CD4-positive, CD25-positive, alpha-beta regulatory T cell (primary cell): ENCODE measurements at places on chromosomes 2 and 18.

GRCh38 chr2:16085073-16085472 lies 144.7 kb downstream of the MYCN start:
- no peak for DNase-seq

DNA sequence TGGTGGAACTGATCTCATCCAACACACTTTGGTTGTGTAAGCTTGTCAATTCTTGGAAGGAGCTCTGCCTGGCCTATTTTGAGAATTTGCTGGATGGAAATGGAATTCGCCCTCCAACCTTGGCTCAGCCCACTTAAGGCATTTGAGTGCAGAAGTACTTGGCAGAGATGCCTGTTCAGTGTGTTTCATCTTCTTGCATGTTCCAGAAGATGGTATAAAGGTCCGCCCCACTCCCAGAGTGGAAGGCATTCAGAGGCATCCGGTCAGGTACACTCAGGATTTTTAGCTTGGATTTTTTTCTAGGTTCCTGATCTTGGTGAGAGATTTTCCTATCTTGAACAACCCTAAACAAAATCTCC lies 61.3 kb upstream of the TXNDC2 start:
- no peak for DNase-seq

- no peak for DNase-seq
Observed at GRCh38 chr2:96665083-96665569, 22.6 kb downstream of the FER1L5 start.

- no peak for DNase-seq
Observed at GRCh38 chr2:121710470-121711170, 26.1 kb downstream of the NIFK start.

DNA sequence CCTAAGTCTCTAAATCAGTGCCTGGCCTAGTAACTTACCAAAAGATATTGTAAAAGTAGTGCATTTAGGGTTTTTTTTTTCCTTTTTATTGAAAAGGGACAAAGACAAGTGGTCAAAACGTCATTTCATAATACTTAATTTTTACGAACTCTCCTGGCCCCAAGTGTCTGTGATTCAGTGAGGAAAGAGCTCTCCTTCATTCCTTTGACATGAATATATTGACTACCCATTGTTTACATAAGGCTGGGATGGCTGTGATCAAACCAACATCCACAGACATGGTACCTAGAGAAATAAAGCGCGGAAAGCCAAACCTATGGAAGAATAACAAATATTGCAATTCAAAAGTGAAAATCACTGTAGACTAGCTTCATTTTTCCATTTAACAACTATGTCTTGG lies 198.4 kb downstream of the BABAM2 start:
- no peak for DNase-seq

GRCh38 chr18:13245481-13246000 lies 27.0 kb downstream of the LDLRAD4 start:
- no peak for DNase-seq

DNA sequence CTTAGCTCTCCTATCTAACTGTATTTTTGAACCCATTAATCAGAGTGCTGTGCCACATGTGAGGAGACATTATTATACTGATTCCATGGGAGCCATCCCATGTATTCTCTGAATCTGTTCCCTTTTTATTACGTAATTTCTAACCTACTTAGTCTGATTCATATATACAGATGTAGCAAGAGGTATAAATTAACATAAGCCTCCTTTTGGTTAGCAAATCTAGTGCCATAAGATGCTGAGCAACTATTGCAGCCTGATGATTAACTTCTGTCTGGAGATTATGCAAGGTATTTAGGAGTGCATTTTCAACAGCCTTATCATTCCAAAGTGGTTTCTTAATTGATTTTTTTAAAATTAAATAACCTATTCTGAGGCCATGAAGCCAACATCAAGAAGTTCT lies 114.1 kb upstream of the MSH2 start:
- no peak for DNase-seq

- no peak for DNase-seq
Observed at GRCh38 chr2:174870787-174871186, 106.5 kb upstream of the CHRNA1 start.

DNA sequence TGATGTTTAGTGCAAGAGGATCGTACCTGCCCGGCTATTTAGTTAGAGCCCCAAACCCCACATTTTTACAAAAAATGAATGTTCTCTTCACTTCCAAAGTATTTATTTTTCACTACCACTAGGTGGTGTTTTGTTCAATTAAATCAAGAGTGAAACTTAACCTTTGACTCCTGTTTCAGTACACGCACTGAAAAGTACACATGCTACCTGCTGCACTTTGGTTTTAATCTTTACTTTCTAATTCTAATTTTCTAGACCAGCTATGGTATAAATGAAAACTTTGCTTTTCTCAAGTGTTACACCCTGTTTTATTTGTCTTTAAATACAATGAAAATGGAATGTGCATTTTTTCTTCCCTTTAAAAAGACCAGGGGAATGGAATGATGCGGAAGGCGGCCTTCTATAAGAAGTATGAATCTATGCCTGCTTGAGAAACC lies 31.4 kb upstream of the CHN1 start:
- DNase-seq: peak; percentile 62

DNA sequence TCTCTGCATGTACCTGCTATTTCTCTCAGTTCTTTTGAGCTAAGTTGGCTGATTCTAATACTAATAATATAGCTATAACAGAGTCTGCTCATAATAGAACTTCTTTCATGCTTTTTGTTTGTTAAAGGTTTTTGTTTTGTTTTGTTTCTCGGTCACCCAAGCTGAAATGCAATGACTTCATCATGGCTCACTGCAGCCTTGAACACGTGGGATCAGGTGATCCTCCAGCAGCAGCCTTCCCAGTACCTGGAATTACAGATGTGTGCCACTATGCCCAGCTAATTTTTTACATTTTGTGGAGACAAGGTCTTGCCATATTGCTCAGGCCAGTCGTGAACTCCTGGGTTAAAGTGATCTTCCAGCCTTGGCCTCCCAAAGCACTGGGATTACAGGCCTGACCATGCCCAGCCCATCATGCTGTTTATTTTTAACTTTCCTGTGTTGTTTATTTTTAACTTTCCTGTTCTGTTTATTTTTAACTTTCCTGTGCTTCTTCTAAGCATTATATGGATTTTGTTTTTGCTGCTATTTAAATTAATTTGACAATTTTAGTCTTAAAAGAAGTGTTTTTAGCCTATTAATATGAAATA lies 763.8 kb upstream of the CDH7 start:
- DNase-seq: no peak

DNA sequence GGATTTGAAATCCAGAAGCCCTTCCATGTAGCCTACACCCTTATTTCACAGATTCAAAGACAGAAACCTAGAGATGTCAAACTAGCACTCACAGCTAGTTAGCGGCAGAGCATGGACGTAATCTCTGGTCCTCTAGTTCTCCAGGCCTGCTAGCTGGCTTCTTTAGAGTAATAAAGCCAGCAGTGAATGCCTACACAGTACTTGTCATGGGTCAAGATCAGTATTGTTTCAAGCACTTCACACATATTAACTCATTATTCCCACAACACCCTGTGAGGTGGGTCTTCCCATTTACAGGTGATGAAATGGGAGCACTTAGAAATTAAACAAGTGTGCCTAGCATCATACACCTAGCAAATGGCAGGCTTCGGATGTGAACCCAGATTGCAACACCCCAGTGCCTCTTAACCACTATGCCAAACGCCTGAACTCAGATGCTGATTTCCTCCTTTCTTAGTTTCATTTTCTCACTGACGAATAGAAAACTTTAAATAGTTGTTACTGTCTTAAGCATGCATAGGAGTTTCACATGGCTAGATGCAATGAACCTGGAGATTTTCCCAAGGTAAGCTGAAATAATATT lies 14.5 kb upstream of the ZBTB14 start:
- peak; percentile 81 for DNase-seq

DNA sequence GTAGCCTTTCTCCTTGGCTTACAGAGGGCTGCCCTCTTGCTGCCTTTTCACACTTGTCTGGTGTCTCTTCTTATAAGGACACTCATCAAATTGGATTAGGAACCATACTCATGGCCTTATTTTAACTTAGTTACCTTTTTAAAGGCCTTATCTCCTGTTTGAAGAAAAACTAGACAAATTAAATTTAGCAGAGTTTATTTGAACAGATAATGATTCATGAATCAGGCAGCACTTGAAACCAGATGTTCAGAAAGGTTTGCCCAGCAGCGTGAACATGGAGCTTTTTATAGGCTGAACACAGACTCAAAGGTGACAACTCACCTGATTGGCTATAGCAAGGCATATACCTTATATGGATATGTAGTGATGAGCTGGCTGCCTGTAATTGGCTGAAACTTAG lies 238.0 kb downstream of the GULP1 start:
- no peak for DNase-seq

DNA sequence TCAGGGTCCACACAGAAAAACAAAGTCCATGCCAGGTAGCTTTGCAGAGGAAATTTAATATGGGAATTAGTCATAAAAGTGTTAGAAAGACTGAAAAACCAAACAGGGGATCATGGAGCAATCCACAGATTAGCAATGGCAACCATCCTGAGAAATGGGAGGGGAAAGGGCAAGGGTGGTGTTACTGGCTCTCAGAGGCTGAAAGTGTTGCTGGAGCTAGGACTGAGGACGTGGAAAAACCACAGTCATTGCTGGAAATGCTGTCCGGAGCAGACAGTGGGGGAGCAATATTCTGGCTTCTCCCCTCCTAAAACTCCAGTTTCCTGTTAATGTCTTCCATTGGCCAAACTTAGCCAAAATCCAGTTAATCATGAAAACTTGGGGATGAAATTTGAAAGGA lies 172.4 kb downstream of the ZBTB7C start:
- no peak for DNase-seq
